Activated CD4-positive, alpha-beta T cell treated with anti-CD3 and anti-CD28 coated beads, Interleukin-10, Interleukin-2, amounts not matched to agents 100 ng/mL and 50 ng/mL, durations not matched to agents 16 hours and 8 hours (primary cell): ENCODE measurements at places on chromosomes 3 and 15.

DNA sequence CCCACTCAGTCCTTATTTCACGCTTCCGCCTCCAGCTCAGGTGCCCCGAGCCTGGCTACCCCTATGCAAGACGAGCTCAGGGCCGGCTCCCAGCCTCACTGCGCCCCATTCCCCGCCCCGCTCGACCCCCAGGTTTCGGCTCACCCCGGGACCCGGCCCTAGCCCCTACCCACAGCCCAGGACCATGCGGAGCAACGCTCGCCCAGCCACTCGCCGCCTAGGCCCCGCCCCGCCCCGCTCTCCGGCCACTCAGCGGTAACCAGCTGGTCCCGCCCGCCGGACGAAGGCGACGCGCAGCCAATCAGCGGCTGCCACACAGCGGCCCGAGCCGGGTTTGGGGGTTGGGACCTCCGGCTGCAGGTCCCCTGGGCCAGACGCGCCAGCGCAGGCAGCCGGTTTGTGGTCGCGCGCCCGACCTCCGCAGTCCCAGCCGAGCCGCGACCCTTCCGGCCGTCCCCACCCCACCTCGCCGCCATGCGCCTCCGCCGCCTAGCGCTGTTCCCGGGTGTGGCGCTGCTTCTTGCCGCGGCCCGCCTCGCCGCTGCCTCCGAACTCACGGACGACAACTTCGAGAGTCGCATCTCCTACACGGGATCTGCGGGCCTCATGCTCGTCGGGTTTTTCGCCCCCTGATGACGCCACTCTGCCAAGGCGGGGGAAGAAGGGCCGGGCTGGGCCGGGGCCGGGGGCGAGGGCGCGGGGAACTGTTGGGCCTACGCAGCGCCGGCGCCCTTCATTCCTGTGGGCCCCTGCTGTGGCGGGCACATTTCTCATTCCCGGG lies at the start of gene CATSPER2:
CATSPER2 (minus strand) TSS at position 196 of the 781 bp plus-strand sequence. CDS start 783 bp downstream, outside the sequence.
- DNase-seq, result no peak

DNA sequence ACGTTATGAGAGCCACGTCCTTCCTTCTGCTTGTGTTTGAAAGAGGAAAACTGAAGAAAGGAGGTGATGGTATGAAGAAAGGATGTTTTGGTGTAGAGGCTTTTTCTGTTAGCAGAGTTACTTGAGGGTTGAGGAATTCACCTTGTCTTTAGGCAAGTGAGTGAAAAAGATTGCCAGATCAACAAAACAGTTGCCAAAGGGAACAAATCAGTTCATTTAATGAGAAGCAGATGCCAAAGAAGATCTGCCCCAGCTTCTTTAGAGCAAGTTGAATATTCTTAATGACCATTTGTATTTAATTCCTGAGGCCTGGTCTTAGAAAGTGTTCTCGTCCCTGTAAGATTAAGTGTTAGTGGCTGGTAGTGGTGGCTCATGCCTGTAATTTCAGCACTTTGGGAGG lies 2.6 kb downstream of the CHCHD6 start:
- no peak for DNase-seq

DNA sequence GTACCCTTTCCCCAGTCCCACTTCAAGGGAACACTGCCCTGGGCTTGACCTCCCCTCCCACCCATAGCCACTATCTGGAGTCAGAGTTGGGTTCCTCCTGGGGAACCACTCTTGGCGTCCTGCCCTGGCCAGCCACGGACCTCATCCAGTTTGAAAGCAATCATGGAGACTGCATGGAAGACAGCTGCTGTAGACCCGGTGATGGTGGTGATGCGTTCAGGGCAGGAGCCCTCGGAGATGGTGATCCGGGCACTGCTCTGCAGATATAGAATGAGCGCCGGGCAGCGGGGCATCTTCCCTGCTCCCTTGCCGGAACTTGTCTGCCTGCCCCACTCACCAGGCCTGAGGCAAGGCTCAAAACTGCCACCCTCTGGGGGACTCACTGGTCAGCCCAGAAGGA lies 5.2 kb downstream of the GPR62 start:
- no peak for DNase-seq

GRCh38 chr15:54803134-54803808 lies 393.5 kb downstream of the RSL24D1 start:
- peak; percentile 29 for DNase-seq

DNA sequence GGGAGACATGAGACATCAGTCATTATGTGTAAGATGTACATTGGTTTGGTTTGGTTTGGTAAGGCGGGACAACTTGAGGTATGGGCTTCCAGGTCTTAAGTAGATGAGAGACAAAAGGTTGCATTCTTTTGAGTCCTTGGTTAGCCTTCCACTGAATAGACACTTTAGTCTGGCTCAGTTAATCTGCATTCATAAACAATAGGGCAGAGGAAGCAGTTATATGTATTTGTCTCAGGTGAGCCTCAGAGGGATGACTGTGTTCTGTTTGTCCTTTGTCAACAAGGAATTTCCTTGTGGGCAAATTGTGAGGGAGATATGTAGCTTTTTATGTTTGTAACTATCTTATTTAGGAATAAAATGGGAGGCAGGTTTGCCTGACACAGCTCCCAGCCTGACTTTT lies 50.4 kb downstream of the TCF12 start:
- DNase-seq, result no peak

GRCh38 chr15:67307156-67307555 lies 52.6 kb downstream of the IQCH start:
- DNase-seq, result peak; percentile 75
